ENCODE measurements at places on chromosomes 6 and 20. TPM values are rescaled to one million over a fixed set of nuclear protein-coding genes. Genes with fewer than 3 reads are reported as not detected.

GRCh38 chr20:22070610-22071058 lies 365.2 kb downstream of the PAX1 start:
- no peaks in the 10 kb centered on the region for H3K4me1 ChIP-seq
- no peak overlapping the region for H3K4me3 ChIP-seq
- H3K36me3 ChIP-seq, result no peaks in the 10 kb centered on the region
- H3K27me3 ChIP-seq, result no peaks in the 10 kb centered on the region
- no peak for ATAC-seq
- no peak overlapping the region for H3K27ac ChIP-seq

DNA sequence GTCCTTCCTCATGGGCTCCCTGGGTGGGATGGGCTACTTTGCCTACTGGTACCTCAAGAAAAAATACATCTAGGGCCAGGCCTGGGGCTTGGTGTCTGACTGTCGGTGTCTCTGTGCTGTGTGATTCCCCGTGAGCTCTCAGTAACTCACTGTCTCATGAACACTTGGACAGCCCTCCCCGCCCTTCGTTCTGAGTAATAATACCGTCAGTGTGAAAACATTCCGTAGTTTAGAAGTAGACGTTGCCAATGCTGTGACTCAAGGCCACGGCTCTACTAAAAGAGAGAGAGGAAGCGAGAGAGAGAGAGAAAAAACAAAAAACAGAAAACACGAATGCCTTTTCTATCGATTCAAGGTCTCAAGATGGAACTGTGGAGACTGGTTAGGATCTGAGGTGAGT lies 31.8 kb downstream of the FITM2 start:
- no peaks in the 10 kb centered on the region for H3K27me3 ChIP-seq
- H3K4me3 ChIP-seq, result no peak overlapping the region
- no peak for ATAC-seq
- no peak overlapping the region for H3K27ac ChIP-seq

GRCh38 chr20:1900321-1900801 lies 5.2 kb downstream of the SIRPA start:
- no peaks in the 10 kb centered on the region for H3K36me3 ChIP-seq
- H3K27me3 ChIP-seq, result peaks cover 50% of the 10 kb centered on the region
- no peaks in the 10 kb centered on the region for H3K4me1 ChIP-seq
- H3K4me3 ChIP-seq, result no peak overlapping the region
- ATAC-seq, result no peak
- H3K27ac ChIP-seq, result no peak overlapping the region

DNA sequence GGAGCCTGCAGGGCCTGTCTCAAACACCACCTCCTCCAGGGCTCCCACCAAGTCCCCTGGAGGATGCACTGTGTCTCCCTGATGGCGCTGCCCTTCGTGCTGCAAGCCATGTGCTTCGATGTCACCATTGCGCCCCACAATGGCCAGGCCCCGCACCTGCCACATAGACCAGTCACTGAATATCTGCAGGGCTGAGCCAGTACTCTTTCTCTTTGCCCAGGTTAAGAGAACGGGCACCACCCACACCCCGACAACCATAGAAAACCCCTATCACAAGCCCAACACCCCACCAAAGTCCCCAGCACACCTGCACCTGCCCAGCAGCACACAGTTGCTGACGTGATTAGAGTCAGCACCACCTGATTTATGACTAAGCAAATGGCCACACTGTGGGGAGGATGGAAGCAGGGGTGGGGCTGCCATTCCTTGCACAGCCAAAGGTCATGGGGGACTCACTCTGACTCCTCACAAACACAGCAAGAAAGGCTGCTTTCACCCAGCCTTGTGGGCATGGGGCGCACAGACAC lies 104.3 kb downstream of the SLC23A2 start:
- no peak overlapping the region for H3K4me3 ChIP-seq
- H3K4me1 ChIP-seq, result peaks cover 9% of the 10 kb centered on the region

GRCh38 chr6:93523365-93523764 lies 104.0 kb upstream of the EPHA7 start:
- H3K36me3 ChIP-seq, result no peaks in the 10 kb centered on the region
- H3K4me3 ChIP-seq, result no peak overlapping the region

- no peak for ATAC-seq
- no peaks in the 10 kb centered on the region for H3K36me3 ChIP-seq
- H3K27ac ChIP-seq, result no peak overlapping the region
- H3K4me3 ChIP-seq, result no peak overlapping the region
Measured at GRCh38 chr6:105545228-105545920, 142.5 kb upstream of the PREP start.

GRCh38 chr6:168948990-168949531 lies 304.6 kb downstream of the THBS2 start:
- no peak overlapping the region for H3K27ac ChIP-seq
- peaks cover 17% of the 10 kb centered on the region for H3K27me3 ChIP-seq
- H3K4me3 ChIP-seq, result no peak overlapping the region
- no peaks in the 10 kb centered on the region for H3K36me3 ChIP-seq
- ATAC-seq, result no peak
- H3K4me1 ChIP-seq, result no peaks in the 10 kb centered on the region

GRCh38 chr6:30265181-30265580 lies 52.0 kb upstream of the TRIM26 start:
- peaks cover 36% of the 10 kb centered on the region for H3K36me3 ChIP-seq
- H3K27ac ChIP-seq, result no peak overlapping the region
- no peak overlapping the region for H3K4me3 ChIP-seq
- H3K27me3 ChIP-seq, result no peaks in the 10 kb centered on the region

GRCh38 chr20:24953209-24953575 lies 4.1 kb downstream of the CST7 start:
- peaks cover 30% of the 10 kb centered on the region for H3K36me3 ChIP-seq
- H3K4me3 ChIP-seq, result peak overlapping the region; percentile 41
- peaks cover 22% of the 10 kb centered on the region for H3K4me1 ChIP-seq
- H3K27me3 ChIP-seq, result no peaks in the 10 kb centered on the region
- no peak for ATAC-seq

GRCh38 chr6:14088600-14089192 lies 28.9 kb upstream of the CD83 start:
- H3K4me1 ChIP-seq, result peaks cover 10% of the 10 kb centered on the region
- no peaks in the 10 kb centered on the region for H3K36me3 ChIP-seq
- ATAC-seq, result peak; percentile 25
- H3K27me3 ChIP-seq, result peaks cover 7% of the 10 kb centered on the region
- H3K4me3 ChIP-seq, result no peak overlapping the region

DNA sequence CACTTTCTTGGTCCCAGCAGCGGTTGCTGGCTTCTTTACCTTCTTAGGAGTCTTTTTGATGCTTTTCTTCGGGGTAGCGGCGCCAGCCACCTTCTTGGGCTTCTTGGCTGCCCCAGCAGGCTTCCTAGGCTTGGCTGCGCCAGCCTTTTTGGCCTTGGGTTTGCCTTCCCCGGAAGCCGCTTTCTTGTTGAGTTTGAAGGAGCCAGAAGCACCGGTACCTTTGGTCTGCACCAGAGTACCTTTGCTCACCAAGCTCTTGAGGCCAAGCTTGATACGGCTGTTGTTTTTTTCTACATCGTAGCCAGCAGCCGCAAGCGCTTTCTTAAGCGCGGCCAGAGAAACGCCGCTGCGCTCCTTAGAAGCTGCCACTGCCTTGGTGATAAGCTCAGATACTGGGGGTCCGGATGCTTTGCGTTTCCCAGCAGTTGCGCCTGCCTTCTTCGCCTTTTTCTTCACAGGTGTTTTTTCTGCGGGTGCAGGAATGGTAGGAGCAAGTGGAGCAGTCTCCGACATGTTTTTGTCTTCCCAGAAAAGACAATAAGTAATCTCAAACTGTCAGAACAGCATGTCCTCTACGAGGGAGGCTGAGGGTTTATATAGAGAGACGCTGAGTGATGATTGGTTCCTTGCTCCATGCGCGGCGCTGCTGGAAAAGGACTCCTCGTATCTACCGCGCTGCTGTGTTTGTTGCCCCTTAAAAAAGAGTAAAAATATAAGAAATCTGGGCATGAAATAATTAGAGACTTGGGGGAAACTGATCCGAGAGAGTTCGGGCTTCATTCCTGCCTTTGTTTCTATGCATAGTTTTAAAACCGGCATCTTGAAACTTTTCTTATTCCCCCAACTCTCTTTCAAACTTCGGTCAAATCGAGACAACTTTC lies 130.3 kb upstream of the BTN3A2 start:
- peaks cover 21% of the 10 kb centered on the region for H3K36me3 ChIP-seq
- ATAC-seq, result peak; percentile 74
- H3K4me1 ChIP-seq, result peaks cover 19% of the 10 kb centered on the region
- H3K27ac ChIP-seq, result peak overlapping the region; percentile 93
- peak overlapping the region; percentile 88 for H3K4me3 ChIP-seq
- H3K27me3 ChIP-seq, result no peaks in the 10 kb centered on the region

GMNN gene
- 61.3 TPM for total RNA-seq

ADGRF4 gene
- not detected for total RNA-seq

TRDN gene
- total RNA-seq, result not detected

ISM1 gene
- 0.34 TPM for total RNA-seq

SRXN1 gene
- 24.6 TPM for total RNA-seq

TINAG gene
- total RNA-seq, result not detected

Measured in activated T-helper 17 cell treated with anti-CD3 and anti-CD28 coated beads, Interleukin-2, amount 50 U/mL, for 72 hours (primary cell).